ENCODE measurements at places on chromosomes 2 and 18.

DNA sequence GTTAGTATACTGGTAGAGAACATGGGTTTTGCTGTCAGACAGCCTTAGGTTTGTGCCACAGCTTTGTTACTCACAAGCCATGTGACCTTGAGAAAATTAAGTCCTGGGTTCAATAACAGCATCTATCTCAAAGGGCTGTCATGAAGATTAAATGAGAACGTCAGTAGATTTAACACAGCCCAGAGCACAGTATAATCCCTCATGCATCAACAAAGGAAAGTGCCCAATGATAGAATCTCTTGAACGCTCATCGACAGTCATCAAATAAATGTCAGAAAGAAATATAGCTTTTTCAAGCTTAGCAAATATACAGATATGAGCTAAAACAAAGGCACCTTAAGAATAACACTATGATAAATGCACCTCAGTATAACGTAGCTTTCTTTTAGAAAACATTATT lies 22.3 kb downstream of the CUL3 start:
- no peak for DNase-seq

GRCh38 chr2:27992787-27993401 lies 102.4 kb downstream of the BABAM2 start:
- DNase-seq = no peak

DNA sequence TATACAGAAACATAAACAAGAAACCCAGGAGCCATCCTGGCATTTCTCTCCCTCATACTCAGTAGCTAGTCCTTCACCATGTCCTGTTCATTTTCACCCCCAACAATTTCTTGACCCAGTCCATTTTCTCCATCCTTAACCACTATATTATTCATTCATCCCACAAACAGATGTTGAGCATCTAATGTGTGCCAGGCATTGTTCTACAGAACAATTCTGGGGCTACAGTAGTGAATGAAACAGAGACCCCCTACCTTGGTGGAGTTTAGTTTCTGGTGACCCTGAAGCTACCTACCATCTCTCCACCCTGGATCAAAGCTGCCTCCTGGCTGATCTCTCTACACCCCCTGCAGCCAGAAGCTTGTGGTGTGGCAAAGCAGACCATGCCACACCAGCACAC lies 27.5 kb upstream of the BZW1 start:
- no peak for DNase-seq

GRCh38 chr2:96556441-96557330 lies 20.1 kb downstream of the ARID5A start:
- no peak for DNase-seq

DNA sequence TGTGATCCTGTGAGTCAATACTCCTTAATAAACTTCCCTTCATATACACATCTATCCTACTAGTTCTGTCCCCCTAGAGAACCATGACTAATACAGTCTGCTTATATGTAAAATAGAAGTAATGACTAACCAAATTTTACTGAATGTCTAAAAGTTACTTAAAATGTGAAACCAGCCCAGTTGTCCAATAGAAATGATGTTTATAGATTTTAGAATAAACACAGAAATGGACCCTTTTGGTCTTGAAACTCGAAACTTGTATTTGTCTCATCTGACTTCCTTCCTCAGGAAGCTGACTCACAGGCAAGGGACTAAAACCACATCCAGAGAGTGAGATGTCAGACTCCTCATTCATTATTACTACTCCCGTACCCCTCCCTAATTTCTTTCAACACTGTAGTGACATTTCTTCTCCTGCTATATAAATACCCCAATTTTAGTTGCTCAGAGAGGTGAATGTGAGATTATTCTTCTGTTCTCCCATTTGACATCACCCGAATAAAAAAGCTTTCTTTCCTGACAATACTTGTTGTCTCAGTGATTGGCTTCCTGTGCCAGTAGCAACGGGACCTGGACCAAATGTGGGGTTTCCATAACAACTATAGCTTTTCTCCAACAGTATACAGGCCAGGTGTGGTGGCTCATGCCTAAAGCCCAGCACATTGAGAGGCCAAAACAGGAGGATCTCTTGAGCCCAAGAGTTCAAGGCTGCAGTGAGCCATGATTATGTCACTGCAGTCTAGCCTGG lies 486.0 kb downstream of the ERBB4 start:
- no peak for DNase-seq

DNA sequence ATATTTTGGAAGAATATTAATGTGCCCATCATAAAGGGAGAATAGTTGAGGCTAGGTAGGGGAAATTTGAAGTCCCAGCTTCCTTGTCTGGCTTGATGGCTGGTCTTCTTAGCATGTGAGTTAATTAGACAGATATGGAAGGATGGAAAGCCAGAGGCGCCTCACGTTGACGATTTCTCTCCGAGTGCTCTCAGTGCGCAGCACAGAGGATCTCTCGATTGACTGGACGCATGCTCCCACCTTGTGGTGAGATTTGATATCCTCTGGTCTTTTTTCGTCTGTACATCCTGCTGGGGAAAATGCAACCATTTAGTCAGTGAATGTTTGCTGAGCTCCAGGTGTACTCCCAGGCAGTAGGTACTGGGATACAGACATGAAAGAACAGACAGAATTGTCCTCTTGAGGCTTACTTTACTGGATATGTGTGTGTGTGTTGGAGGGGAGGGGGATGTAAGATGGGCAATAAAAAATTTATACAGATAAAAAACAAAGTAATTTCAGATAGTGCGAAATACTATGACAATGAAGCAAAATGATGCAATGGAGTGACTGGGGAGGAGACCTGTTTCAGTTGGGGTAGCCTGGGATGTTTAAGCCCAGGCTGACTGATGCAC lies 66.9 kb upstream of the ZNG1B start:
- DNase-seq = peak; percentile 71

- no peak for DNase-seq
These were observed 557.9 kb downstream of the DCC start for GRCh38 chr18:52897611-52898484.

DNA sequence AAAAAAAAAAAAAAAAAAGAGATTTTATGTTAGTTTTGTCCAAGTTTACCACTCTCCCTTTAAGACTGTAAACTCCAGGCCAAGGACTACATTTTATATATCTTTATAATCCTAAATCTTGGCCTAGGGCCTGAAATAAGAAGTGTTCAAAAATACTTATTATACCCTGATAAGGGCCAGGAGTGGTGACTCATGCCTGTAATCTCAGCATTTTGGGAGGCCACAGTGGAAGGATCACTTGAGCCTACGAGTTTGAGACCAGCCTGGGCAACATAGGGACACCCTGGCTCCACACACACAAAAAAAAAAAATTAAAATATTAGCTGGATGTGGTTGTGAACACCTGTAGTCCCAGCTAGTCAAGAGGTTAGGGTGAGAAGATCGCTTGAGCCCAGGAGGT lies 12.7 kb downstream of the TRIP12 start:
- DNase-seq = no peak

DNA sequence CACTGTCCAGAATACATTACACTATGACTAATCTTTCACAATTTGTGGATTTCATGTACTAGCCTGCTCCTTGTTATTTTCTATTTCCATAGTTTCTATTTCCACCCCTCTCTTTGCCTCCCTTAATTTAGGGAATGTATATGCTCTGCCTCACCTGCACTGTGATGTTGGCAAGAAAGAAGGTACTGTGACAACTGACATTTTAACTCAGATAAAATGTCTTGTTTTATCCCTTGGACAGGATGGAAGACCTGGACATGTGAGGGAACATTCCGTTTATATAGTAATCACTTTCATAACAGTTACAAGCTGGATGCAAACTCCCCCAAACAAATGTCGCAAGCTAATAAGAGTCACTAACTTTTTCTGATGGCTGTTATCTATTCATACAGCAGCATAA lies 21.5 kb upstream of the DSG3 start:
- DNase-seq = no peak

DNA sequence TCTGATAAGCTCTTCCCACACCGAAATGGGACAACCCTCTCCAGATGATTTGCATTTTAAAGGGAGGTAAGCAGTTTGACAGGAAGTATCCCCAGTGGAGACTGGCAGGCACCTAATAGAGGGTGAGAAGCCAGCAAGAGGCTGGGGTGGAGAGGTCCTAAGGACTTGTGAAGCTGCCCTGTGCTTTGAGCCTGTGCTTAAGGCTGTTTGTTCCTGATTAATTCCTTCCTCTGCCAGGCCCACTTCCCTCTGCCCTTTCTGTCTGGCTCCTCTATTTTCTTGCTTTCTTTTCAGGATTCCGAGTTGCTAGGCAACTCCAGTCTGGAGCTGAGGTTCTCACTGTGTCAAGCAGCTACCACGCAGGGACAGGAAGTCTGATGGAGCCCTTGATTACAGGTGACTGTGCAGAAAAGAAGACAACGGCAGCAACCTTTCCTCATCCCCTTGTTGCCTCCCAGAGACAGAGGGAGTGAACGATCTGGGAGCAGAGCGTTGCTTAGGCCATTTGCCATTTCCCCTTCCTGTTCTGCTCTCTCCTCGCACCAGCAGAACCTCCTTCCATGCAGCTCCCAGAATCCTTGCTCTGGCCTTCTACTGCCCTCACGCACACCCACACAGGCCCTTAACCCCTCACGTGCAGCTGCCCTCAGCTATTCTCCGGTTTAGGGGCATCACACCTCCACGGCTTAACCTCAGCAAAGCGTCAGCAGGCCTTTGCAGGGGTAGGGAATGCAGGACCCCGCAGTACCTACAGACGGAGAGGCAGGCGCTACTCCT lies 103.6 kb upstream of the CELF4 start:
- DNase-seq = peak; percentile 29

DNA sequence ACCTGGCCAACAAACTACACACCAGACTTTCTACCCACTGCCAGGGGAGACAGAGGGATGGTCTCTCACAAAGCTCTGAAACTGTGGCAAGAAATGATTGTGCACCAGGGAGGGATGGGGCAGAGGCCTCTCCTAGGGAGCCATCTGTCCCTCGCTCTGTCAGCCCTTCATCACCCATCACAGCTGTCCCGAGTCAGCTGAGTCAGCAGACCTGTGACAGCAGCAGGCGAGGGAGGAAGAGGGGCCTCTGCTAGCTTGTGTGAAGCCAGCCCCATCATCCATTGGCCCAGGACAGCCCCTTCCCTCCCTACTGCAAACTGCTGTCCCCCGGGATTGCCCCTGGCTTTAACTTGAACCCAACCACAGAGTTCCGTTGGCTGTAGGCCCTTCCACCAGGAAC lies 5.0 kb downstream of the SH2D6 start:
- no peak for DNase-seq

DNA sequence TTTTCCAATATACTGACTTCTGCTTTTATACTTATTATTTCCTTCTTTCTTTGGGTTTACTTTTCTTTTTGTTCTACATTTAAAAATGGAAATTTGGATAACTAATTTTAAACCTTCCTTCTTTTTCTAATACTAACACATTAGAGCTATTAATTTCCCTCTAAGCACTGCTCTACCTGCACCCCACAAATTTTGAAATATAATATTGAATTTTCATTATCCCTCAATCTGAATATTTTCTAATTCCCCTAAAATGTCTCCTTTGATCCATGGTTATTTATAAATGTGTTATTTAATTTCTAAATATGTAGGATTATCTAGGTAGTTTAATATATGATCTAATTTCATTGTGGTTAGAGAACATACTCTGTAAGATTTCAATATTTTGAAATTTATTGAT lies 63.4 kb upstream of the LGALSL start:
- no peak for DNase-seq

DNA sequence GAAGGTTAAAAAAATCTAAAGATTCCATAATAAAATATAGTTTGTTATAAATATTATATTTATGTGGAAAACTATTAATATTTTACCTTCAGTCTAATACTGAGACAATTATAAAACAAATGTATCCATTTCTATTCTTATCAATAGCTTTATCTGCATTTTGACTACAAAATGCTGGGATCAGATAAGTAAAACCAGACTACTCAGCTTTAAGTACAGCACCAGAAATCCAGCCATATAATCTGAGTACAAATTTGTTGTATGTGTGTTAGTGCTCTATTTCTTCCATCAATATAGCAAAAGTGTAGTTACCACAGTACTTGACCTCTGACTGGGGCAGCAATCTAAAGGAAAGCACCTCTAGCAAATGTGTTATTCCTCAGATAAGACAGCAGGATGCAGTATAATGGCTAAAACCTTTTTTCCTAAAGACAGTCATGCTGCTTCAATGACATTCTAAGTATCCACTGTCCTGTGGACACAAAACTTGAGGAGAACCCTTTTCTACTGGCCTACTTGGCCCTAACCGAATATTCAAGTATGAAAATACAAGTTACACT lies 68.1 kb downstream of the OLA1 start:
- no peak for DNase-seq

GRCh38 chr2:190794377-190794776 lies 86.2 kb upstream of the GLS start:
- DNase-seq = no peak

DNA sequence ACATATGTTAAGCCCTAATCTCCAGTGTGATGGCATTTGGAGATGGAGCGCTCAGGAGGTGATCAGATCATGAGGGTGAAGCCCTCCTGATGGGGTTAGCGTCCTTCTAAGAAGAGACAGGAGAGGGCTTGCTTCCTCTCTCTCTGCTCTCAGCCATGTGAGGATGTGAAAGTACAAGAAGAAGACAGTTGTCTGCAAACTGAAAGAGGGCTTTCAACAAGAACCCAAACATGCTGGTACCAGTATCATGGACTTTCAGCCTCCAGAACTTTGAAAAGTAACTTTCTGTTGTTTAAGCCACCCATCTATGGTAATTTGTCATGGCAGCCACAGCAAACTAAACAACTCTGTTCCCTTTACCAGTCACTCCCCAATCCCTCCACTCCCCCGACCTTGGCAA lies 47.4 kb downstream of the CACNB4 start:
- DNase-seq = no peak

DNA sequence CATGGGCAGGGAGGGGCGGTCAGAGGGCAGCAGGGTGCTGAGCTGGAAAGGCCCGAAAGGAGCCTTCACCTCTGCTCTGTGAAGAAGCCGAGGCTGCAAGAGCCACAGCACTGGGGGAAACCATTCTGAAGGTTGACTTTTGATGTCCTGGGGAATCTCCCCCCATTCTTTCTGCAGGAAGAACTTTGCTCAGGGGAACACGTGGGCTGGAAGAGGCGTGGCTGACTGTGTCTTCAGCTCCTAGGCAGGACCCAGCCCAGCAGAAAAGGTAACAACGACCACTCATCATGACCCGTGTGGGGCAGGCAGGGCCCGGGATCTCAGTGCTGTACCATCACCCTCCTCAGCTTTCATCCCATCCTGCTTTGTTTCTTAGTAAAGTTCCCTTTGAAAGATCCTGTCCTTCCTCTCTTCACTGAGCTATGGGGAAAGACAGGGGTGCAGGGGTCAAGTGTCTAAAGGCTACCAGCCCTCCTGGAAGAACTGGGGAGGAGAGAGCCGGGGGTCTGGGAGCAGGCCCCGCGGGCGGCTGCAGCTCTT lies 312.7 kb downstream of the CELF4 start:
- DNase-seq = no peak

- DNase-seq = no peak
These were observed 20.0 kb downstream of the RNF138 start for GRCh38 chr18:32111706-32112105.

- DNase-seq = peak; percentile 36
These were observed 543 bp downstream of the HADHB start for GRCh38 chr2:26245231-26245732.

DNA sequence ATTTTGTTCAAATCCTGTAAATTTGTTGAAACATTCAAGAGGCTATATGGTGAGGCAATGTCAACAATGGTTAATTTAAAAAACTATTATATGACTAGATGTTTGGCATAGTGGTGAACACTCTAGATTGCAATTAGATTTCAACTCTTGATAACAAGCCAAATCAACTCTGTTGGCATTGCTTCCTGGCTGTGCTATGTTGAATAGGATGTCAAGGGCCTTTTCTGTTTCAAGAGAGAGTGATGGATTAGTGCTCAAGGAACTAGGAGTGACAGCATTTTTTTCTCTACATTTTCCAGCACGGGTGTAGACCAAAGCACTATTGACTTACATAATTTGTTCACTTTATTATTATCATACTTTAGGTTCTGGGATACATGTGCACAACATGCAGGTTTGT lies 172.4 kb upstream of the KCNH7 start:
- no peak for DNase-seq

Measured in renal pelvis (tissue), 12 donors.